Left hindlimb (tissue), 1 donor: ENCODE measurements at places on chromosomes 3 and 15.

DNA sequence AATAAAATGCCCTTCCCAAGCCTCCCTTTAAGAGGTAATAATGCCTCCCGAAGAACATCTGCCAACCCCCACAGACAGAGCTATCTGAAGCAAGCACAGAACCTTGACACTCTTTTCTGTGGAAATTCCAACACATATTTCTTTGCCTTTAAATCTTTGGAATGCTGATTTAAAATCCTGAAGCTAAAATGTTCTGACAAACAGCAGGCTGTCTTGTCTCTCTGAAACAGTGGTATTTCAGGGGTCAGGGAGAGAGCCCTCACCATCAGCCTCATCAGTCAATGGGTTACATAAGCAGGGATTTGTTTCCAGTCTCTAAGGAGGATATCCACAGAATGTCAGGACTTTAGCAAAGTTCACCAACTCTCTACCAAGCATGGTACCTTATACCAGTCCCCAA lies 27.8 kb upstream of the ARHGEF3 start:
- DNase-seq = no peak

DNA sequence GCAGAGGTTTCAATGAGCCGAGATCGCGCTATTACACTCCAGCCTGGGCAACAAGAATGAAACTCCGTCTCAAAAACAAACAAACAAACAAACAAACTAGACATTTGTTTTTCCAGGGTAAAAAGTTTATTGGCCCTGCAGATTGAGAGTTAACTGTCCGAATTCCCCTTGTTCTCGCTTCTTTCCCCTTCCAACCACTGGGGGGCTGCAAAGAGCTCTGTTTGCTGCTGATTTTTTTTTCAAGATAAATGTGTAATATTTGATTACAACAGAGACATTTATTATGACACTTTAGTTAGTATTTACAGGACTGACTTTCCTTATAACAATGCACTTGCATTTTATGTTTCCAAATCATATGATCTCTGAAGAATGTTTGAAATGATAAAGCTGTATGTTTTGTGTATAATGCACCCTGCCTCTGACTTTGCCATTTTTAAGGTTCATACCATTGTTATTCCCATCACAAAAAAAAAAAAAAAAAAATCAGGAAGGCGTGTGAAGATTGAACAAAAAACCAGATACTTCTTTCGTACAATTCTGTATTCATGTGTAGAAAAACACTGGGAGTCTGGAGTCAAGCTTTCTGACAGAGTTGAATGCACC lies 2.8 kb downstream of the CLSTN2 start:
- peak; percentile 45 for DNase-seq

DNA sequence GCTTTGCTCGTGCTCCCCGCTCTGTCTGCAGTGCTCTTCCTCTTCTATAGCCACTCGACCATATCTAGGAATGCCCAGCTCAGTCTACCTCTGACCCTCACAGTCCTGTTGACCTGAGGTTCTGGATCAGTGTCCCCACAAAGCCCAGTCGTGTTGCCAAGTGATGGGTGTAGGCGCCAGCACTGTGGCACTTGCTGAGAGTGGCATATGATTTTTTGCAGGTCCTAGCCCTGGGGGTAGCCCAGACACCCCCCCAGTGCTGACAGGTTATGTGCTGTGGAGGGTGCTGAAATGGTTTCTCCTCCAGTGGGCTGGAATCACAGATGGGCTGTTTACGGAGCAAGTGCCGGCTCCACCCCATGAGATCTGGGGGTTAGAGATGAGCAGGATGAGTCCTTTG lies 32.5 kb downstream of the ACAD9 start:
- DNase-seq = no peak

DNA sequence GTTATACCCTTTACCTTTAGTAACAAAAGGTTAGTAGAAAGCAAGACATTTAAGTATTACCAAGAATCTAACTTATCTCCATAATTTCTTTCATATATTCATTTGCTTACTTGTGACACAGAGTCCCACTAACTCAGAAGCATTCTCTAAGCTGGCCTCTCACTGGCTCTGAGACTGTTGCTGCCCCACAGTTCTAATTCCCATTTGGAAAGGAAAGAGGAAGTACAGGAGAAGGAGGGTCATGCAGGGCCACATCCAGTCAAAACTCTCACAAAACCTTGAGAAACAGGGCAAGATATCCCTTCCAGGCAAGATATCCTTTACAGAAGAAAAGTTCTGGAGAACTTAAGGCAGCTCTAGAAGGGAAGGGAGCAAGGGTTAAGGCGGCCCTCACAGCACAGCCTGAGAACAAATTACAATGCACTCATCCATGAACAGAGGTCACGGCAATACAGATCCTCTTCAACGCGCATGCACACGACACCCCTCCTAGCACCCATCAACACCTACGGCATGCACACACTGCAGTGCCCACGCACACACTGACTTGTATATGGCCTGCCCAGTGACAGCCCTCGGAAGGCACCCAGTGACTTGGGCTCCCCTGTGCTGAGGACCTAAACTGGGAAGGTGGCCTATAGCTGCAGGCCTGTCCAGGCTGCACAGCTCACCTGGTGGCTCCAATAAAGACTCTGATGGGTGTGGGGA lies 13.0 kb upstream of the MYO5C start:
- no peak for DNase-seq

- DNase-seq = no peak
Observed at GRCh38 chr15:69045802-69046201, 31.3 kb downstream of the NOX5 start.

GRCh38 chr3:71511037-71511436 lies 72.5 kb downstream of the FOXP1 start:
- DNase-seq = peak; percentile 45

GRCh38 chr3:138230525-138230924 lies 43.4 kb downstream of the ARMC8 start:
- DNase-seq = no peak

- peak; percentile 93 for DNase-seq
Observed at GRCh38 chr3:13019243-13020095, 53.8 kb downstream of the IQSEC1 start.

DNA sequence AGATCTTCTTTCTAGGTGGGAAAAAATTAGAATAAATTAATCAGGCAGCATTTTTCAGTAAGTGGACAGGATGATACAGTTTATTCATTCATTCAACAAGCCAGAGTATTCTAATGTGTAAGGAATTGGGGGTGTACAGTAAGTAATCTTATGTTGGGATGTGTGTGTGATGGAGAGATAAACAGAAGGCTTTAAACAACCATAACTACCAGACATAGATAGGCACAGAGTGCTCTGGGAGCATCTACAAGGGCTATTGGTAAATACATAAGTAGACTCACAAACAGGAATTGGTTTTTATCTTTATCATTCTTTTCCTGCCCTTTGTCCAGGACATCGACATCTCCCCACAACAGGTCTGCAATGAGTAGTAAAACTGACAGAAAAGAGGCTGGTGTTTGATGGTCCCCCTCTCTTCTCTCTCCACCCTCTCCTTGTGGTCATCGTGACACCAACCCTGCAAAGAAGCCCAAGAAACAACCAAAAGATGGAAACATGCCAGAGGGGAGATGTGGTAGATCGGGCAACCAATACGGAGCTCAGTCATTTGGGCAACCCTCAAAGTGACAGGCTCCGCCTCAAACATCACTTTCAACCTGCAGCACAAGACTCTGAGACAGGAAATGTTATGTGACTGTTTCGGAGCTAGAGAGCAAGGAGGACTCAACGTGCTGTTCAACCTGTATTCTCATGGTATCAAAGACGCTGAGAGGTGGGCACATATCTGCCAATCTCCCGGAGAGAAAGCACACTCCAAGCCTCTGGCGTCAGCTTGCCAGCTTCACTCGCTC lies 28.7 kb upstream of the B3GNT5 start:
- DNase-seq = no peak

DNA sequence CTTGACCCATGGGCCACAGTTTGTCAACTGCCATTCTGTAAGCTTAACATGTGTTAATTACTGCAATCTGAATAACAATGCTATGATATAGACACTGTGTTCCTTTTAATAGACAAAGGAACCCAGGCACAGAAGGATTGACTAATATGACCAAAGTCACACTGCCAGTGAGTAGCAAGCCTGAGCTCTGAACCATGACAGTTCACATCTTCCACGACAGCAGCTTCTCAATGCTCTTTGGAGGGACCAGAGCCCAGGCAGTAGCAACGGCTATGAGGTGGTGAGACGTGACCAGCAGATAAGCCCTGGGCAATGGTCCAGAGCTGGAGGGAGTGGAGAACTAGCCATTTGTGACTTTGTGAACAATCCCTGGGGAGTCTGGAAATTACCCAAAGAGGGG lies 19.4 kb downstream of the CA12 start:
- DNase-seq = no peak

- no peak for DNase-seq
Observed at GRCh38 chr3:56739036-56739435, 56.0 kb upstream of the TASOR start.

DNA sequence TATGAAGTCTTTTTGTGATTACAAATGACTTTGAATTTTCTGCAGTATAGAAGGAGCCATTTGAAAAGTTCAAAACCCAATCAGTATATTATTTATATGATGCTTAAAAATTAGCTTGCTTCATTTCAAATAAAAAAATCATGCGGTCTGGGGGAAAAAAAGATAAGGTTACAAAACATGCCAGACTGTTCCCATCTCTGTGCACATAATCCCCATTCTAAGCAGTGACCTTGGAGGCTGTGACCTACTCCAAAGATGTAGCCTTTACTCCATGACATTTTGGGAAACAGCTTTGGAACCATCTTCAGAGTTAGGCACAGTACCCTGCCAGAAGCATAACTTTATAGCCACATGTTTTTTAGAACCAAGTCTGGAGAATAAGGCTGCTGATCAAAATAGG lies 447.7 kb upstream of the WNT5A start:
- no peak for DNase-seq

DNA sequence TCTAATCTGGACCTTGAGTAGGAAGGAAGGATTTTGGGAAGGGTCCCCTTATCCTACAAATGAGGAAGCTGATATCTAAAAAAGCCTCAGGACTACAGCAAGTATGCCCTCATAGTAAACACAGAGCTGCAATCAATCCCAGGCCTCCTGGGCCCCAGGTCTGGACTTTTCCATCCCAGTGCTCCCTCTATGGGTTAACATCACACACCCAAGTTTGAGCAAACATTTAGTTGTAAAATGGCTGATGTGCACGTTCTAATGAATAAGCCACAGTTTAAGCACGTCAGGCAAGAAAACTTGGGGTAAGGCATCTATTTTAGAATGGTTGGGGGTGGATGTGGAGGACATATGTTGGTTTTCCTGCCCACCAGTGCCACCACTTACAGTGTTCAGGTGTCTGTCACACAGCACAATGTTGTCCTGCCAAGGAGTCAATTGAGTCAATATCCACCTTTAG lies 44.3 kb upstream of the UBE2E1 start:
- DNase-seq = no peak

DNA sequence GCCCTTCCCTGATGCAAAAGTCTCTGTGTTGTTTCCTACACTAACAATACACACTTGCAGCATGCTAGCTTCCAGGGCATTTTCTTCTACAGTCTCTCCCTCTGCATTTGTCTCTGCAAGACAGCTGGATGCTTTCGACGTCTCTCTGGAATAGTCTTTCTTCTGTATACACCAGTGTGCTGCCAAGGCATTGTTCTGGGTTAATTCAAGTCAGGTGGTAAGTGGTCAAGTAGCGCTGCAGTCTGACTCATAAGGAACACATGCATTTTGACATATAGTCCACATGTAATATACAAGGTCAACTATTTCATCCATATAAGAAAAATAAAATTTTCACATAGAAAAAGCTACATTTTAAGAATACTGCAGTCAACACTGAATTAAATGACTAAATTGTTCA lies 92.7 kb downstream of the MYLK start:
- no peak for DNase-seq

- no peak for DNase-seq
Observed at GRCh38 chr3:140809316-140809715, 131.5 kb downstream of the TRIM42 start.

DNA sequence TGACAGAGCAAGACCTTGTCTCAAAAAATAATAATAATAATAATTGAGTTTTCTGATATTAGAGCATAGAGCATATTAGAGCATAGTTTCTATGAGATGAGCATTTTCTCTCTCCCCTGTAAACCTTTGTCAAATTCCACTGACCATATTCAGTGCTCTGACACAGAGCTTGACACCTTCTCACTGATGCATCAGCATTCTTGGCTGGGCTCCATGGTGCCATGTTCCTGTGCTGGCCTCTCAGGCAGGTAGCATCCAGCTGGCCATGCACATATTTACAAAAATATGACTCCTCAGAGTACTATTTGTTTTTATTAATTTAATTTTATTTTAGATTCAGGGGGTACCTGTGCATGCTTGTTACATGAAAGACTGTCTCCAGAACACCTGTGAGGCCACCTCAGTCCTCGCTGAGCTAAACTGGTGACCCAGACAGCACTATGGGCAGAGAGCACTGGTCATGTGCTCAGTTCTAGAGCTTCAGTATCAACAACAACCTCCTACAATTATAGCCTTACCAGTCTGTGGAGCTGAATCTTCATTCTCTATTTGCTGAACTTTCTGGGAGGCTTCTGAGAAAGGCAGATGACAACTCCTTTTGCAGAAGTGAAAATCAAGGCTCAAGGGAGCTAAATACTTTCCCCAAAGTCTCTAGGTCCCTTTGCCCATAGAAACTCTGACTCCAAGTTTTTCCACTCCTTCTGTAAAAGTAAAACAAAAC lies 21.6 kb upstream of the SLC28A2 start:
- no peak for DNase-seq

- no peak for DNase-seq
Observed at GRCh38 chr3:151379083-151379734, 5.3 kb downstream of the P2RY12 start.

GRCh38 chr3:196454935-196455334 lies 22.7 kb upstream of the UBXN7 start:
- DNase-seq = no peak

DNA sequence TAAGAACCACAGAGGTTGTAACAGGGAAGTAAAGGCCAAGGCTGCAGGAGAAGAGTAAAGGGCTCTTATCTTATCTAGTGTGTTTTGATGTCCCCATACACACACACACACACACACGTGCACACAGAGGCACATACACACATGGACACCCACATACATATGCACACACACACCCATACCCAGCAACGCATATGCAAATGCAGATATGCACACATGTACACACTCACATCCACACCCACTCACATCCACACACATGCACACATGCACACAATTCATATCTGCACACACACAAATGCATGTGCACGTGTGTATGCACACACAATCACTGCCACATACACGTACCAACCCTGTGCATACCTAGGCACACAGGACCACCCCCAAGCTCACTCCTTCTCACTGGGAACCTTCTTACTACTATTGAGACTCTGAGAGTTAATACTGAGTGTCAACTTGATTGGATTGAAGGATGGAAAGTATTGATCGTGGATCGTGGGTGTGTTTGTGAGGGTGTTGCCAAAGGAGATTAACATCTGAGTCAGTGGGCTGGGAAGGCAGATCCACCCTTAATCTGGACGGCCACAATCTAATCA lies 99.0 kb upstream of the AKAP13 start:
- no peak for DNase-seq

DNA sequence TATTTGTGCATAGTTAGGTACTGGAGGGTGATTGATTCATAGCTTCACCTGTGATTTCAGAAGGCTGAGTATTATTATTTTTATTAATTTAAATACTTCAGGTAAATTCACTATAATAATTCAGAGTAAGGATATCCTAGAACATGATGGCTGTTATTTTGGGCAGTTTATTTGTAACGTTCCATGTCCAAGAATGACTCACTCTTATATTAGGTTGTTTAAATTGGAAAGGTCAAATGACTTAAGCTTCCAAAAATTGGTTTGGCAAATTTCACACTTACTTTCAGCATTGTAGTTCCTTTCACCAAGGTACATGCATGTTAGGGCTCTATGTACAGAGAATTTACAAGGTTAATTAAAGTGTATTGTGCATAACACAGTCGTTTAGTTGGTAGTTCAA lies 120.2 kb downstream of the EPHA3 start:
- no peak for DNase-seq
